Dermis blood vessel endothelial cell (primary cell): ENCODE measurements at places on chromosomes 4 and X. TPM values are rescaled to one million over a fixed set of nuclear protein-coding genes. Genes with fewer than 3 reads are reported as not detected.
A peak's percentile ranks its signal among the peaks of the same experiment; 100 is the strongest.

IL2 gene
- not detected in 2 replicates for total RNA-seq

GRCh38 chr4:57504139-57504538 is 394.0 kb upstream of the IGFBP7 start:
- DNase-seq: no peak

- DNase-seq: no peak
Measured at GRCh38 chrX:31376408-31377022, 304.7 kb upstream of the FTHL17 start.

GRCh38 chrX:130560544-130560943 is 158.8 kb downstream of the RBMX2 start:
- no peak for DNase-seq

- DNase-seq: no peak
Measured at GRCh38 chrX:69361311-69361845, 142.7 kb upstream of the NALF2 start.

DNA sequence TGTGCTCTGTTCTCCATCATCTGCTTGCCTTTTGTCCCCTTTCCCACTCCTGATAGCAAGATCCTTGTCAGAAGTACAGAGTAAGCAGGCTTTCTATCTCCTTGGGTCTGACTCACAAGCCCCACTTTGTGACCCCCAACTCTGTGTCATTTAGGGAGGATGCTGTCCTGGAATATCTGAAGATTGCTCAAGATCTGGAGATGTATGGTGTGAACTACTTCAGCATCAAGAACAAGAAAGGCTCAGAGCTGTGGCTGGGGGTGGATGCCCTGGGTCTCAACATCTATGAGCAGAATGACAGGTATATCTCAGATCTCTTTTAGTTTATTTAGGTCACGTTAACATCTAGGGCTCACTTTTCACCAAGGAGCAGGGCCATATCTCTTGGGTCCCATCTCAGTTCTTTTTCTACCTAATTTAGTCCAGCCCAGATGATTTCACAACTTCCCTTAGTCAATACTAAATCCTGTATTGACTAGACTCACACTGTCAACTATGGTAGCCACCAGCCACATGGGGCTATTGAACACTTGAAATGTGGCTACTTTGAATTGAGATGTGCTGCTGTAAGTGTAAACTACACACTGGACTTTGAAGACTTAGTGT is 64.3 kb downstream of the MSN start:
- no peak for DNase-seq

DNA sequence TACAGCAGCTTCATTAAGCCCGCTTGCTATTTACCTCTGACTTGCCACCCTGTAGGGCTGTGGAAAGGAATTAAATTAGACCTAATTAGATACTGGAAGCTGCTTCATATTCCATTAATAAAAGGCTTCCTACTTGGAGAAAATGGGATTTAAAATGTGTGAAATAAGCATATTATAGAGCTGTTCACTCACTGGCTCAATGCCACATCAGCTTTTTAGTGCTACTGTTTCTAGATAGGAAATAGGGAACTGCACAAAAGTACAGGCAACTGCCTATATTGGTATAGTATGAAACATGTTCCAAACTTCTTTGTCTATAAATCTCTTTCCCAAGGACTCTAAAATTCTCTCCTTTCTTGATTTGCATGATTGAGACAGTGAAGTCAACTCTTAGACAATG is 407.9 kb upstream of the AADAT start:
- DNase-seq: no peak

DNA sequence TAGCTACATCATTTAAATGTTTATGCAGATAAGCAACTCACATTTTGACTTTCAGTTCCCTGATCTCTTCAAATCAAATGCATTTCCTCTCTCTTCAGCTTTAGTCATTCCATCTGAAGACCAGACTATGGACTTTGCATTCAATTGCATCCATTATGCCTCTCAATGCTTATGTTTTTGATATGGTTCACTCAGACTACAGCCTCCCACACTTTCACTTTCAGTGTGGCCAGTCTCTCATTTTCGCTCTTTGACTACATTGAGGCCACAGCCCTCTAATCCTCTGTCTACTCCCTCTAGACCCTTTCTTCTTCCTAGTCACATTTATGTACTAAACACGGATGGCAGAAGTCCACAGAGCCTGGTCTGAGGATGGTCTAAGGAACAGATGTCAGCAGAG is 24.5 kb upstream of the VEGFC start:
- no peak for DNase-seq

TLR3 gene
- total RNA-seq: 2.4 and 7.1 TPM in 2 replicates

PPBP gene
- not detected in 2 replicates for total RNA-seq

GRCh38 chr4:79575709-79576428 is 167.8 kb upstream of the GK2 start:
- no peak for DNase-seq

TCP11X2 gene
- total RNA-seq: not detected in 2 replicates

ZFX gene
- total RNA-seq: 56.0 and 91.2 TPM in 2 replicates

GRCh38 chr4:55086578-55086977 is 38.8 kb downstream of the KDR start:
- no peak for DNase-seq

GRCh38 chrX:79133904-79134303 is 10.6 kb upstream of the GPR174 start:
- no peak for DNase-seq

- peak; percentile 89 for DNase-seq
Measured at GRCh38 chr4:128528793-128529553, 241.4 kb upstream of the PGRMC2 start.

GRCh38 chr4:139942241-139942640 is 211.7 kb downstream of the MAML3 start:
- no peak for DNase-seq

DNA sequence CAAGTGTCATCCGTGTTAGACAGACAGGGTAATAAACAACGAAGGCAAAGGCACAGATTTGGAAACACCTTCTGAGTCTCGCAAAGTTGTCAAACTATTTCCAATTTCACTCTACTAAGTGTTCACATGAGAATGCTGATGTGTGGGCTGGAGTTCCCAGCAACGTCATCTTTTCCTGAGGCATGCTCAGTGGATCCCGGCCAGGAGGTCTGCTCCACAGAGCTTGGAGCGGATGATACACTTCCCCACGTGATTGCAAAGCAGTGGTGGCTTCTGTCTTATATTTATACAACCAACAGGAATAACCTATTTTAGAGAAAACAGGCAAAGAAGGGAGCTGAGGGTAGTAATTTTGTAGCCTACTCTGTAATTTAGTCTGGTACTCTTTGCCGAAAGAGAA is 40.1 kb upstream of the PDK3 start:
- peak; percentile 10 for DNase-seq

SPINK2 gene
- total RNA-seq: not detected in 2 replicates

DNA sequence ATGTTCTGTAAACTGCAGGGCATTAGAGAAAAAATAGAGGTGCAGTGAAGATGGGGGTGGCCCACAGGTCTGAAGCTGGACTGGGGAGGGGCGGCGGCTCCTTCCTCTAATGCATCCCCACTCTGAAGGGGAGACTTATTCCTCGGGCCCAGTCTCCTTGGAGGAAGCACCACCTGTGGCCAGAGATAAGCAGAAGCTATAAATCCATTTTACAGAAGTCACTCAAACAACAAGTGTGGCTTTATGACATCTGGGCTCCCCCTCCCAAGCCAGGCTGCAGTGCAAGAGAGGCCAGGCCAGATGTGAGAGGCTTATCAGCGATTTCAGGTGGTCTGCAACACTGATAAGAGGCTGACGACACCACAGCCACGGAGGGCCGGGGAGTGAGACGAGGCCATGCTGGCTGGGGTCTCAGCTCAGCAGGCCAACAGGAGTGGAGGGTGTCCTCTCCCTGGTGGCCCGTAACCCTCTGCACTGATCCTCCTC is 15.8 kb downstream of the CYTL1 start:
- DNase-seq: no peak

MAGEB1 gene
- total RNA-seq: not detected in 2 replicates

GRCh38 chrX:52556741-52557140 is 39.9 kb upstream of the XAGE1B start:
- DNase-seq: no peak

RIPPLY1 gene
- not detected in 2 replicates for total RNA-seq

GRCh38 chr4:118969359-118969758 is 80.7 kb downstream of the SYNPO2 start:
- peak; percentile 69 for DNase-seq
